ENCODE measurements at places on chromosomes 4 and X.
A peak's percentile ranks its signal among the peaks of the same experiment; 100 is the strongest.

- DNase-seq: no peak
Observed at GRCh38 chrX:31291131-31291530, 219.3 kb upstream of the FTHL17 start.

DNA sequence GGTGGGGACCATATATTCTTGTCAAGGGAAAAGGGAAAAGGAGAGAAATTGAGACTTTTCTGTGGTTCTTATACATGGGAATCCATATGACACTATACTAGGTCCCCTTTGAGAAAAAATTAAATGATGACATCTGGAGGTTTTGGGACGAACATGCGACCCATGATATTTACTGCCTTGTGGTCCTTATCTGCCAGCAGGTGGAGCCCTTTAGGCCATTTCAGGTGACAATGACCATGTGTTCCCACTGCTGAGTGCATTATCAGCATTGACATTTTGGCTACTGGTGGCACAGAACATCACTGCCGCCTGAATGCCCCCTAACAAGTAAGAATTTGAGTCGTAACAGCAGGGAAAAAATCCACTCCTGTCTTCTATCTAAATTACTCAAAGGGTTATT lies 843.4 kb downstream of the FSTL5 start:
- DNase-seq: no peak

- no peak for DNase-seq
Observed at GRCh38 chr4:8868321-8869001, 3.2 kb downstream of the HMX1 start.

GRCh38 chr4:76546327-76546726 lies 111.3 kb downstream of the SHROOM3 start:
- DNase-seq: no peak

GRCh38 chr4:8279321-8280157 lies 10.0 kb downstream of the HTRA3 start:
- DNase-seq: no peak

DNA sequence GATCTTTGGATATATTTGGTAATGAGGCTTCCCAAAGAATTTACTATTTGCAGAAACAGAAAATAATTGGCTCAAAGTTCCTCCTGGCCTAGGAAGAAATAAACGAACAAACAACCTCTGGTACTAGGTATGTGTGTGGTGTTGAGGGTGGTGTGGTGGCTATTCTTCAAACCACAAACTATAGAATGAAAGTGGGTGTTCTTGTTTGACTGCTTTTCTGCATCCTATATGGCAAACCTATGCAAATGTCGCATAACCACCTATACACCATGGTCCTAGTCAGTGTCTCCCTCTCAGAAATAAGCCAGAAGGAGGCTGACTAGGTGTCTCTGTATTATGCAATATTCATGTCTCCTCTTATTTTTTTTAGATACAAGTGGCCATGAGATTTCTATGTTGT lies 106.6 kb upstream of the PCDH18 start:
- DNase-seq: no peak

- peak; percentile 1 for DNase-seq
Observed at GRCh38 chr4:155878611-155879010, 12.5 kb upstream of the ASIC5 start.

DNA sequence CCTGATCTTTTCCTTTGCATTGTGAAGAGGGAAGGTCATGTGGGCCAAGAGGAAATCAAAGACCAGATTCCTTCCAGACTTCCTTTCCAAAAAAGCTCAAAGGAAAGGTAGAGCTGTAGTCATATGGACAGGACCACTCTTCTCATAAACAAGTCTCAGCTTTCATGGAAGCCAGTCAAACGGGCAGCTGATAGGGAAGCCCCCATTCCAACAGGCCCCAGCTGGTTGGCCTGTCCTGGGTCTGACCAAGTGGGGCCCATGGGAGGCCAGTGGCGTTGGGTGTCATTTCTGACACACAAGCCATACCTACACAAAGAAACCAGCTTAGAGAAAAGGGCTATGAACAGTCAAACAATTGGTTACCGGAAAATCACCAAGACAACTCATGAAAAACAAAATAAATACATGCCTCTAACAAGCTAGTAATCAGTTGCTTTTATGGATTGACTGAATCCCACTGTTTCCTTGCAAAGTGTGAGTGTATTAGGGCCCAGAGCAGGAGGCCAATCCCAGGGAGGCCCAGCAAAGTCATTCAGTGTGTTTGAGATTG lies 149.6 kb upstream of the MAMLD1 start:
- no peak for DNase-seq

- no peak for DNase-seq
Observed at GRCh38 chr4:18582841-18583240, 561.3 kb upstream of the LCORL start.

- no peak for DNase-seq
Observed at GRCh38 chr4:9811806-9812205, 30.4 kb downstream of the DRD5 start.

- DNase-seq: no peak
Observed at GRCh38 chrX:72540318-72540717, 32.3 kb downstream of the HDAC8 start.
